ENCODE measurements at places on chromosomes 7 and 10.
A peak's percentile ranks its signal among the peaks of the same experiment; 100 is the strongest.

DNA sequence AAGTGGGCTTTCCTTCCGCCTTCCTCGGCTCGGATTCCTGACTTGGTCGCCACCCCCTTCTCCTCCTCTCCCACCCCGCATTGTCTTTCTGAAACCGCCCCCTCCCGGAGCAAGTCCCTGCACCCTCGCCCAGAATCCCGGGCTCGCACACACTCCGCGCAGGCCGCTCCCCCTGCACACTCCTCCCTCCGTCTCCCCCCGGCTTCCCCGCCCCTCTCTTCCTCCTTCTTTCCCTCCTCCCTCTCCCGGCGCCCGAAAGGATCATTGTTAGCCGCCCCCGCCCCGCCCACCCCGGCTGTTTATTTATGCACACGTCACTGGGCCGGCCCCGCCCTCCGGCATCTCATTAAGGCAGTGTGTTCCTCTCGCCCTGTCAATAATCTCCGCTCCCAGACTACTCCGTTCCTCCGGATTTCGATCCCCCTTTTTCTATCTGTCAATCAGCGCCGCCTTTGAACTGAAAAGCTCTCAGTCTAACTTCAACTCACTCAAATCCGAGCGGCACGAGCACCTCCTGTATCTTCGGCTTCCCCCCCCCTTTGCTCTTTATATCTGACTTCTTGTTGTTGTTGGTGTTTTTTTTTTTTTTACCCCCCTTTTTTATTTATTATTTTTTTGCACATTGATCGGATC, at the start of gene TCF7L2:
TCF7L2 (plus strand) TSS at position 373 of the 633 bp plus-strand sequence. CDS start 510 bp downstream, outside the sequence.
- DNase-seq: peak; percentile 24

DNA sequence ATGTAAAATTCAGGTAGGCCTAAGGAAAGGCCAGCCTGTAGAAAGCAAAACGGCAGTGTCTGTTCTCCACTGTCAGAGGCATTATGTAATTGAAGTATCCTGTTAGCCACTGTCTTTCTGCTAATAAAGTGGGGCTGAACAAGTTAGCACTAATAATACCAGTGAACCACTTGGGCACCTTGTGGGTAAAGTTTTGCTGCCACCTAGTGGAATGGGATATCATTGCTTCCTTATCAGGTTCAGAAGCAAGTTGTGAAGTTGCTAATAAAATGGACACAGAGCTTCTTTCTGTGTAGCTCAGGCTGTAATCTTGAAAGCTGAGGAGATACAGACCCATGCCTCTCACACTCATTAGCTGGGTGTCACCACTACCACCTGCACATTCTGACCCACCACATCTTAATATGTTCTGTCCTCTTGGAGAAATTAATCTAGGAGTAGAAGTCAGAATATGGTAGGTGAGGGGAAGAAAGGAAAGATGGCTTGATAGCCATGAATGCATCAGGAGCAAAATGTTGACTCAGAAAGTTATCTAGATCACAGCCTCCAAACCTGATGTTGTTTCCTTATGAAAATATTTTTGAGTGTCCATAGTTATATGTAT, 175.1 kb downstream of the SEPTIN7 start:
- DNase-seq: no peak

DNA sequence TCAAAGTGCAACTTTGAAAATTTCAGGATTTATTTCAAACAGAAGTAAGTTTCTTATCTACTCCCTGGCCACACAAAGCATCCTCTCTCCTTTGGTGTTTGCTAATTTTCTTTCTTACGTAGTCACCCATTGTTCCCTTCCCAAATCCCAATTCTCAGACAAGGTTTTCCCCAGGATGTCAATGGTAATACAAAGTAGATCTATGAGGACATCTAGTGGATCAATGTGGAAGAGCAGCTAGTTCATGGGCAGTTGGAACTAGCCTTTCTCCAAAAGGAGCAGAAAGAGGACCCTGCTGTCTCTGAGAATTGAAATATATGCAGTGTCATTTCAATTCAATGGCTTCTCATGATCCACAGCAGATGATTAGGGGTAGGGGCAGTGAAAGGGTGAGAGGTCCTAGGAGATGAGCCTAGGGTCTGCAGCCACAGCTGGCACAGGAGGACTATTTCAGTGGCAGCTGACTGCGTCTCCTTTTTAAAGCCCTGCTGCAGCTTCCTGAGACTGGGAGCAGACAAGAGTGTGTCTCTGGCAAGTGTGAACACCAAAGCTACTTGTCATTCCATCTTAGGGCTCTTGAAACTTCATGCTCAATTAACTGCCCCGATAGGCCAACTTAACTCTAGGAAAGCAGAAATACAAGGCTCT, 632.6 kb downstream of the KCNMA1 start:
- DNase-seq: no peak

DNA sequence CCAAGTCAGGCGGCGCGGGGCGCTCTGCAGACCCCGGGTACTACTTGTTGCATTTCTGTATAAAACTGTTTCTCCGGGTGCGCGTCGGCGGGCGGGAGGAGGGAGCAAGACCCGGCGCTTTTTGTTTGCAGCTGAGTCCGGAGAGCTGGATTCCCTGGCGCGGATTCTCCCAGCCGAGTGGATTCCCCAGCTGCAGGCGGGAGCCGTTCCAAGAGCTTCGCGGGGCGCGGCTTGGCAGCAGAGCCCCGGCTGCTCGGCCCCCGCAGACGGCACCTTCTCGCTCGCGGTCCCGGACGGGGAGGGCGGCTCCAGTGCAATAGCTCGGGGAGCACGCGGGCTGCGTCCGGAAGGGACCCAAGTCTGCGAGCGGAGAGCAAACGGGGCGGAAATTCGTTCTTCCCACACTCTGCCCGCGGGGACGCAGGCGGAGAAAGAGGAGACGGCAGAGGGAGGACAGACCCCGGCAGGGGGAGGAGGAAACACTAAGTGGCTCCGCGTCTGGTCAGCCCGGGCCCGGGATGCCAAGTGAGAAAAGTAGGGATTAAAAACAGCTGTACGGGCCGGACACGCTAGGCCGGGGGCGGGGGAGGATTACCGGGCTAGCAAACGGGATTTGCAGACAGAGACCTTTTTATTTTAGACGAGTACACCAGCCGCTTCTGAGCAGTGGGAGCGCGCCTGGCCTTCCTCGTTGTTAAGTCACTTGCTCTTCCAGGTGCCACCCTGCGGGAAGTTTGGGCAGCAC, at the start of gene TRIL:
TRIL (minus strand) TSS at position 96 of the 745 bp plus-strand sequence. CDS start 284 bp downstream, outside the sequence.
- no peak for DNase-seq

DNA sequence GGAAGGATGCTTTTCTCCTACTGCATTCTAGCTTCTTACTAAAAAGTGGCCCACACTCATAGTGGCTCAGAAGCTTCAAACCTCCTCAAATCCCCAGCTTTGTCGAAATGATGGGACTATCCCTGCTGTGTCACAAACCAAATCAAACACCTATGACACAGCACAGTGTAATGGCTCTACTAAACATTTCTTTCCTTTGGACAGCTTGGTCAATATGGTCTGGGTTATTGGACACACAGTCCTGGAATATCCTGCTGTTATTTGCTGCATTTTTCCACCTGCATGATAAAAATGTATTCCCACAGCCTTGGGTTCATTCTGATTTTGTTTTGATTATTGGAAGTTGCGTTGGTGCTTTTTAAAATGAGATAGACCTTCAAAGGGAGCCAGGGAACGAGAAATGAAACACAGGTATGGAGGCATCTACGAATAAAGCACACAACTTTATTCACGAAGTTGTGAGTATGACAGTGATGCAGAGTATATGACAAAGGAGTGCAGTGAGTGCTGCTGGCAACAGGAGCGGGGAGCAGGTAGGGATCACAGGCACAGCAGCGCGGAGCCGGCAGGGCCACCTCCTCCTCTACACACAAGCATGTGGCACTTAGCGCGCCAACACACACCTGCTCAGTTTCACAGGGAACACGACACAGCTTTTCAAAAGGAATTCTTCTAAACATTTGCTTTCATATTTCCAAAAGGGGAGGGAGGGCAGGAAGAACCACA, 26.5 kb upstream of the AFAP1L2 start:
- no peak for DNase-seq

GRCh38 chr7:117085275-117085674, 132.0 kb downstream of the ST7 start:
- no peak for DNase-seq

DNA sequence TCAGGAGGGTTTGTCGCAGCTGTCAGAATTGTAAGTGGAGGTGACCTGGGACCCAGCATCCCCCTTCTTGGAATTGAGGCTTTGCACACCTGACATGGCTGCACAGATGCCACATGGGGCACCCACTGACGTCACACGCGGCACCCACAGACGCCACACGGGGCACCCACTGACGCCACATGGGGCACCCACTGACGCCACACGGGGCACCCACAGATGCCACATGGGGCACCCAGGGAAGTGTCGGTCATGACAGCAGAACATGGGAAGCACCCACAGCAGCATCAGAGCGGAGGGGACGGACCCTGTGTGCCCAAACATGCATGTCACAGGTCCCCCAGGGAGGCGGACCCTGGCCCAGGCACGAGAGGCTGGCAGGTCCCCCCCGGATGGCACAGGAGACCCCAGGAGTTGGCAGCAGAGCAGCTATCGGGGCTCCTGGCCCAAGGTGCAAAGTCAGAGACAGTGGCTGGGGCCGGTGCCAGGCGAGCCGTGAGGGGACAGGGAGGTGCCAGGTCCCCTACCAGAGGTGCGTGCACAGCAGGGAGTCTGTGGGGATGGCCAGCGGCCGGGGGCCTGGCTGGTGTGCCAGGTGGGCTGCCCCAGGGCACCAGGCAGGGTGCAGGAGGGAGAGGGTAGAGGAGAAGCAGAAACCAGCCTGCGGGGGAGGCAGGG, 21.1 kb downstream of the KNDC1 start:
- DNase-seq: no peak

- no peak for DNase-seq
These were observed 121.6 kb downstream of the KCND2 start for GRCh38 chr7:120394595-120394994.

DNA sequence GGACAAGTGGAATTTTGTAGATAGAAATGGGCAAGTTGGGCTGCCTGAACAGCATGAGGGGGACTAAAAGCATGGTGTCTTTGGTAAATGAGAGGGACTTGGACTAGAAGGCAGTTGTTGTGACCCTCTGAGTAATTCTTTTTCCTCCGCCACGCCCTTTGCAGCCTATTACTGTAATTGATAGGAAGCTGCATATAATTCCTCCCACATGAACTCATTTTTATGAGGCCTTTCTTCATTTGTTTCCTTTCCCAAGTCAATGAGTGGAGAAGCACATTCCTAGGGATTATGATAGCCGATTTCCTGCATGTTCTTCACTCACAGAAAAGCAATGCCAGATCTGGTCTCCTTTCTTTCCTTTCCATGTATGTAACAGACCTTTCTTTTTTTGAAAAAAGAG, 27.7 kb downstream of the ZSCAN25 start:
- no peak for DNase-seq

DNA sequence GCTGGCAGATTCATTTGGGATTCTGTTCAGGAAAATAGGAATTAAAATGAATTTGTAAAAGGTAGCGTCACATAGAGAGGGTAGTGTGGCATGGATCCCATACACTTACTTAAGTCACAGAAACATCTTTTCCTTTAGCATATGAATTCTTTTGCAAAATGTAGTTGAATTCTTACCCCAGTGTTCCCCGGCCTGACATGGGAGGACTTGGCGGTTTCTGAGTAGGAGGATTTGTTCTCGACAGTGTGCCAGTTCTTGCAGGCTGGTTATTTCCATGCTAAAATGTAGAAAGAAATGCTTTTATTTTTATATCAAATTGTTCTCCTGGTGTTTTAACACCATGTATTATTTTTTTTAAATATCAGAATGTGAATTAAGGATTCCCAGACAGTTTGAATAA, 72.6 kb downstream of the PDSS1 start:
- DNase-seq: no peak

DNA sequence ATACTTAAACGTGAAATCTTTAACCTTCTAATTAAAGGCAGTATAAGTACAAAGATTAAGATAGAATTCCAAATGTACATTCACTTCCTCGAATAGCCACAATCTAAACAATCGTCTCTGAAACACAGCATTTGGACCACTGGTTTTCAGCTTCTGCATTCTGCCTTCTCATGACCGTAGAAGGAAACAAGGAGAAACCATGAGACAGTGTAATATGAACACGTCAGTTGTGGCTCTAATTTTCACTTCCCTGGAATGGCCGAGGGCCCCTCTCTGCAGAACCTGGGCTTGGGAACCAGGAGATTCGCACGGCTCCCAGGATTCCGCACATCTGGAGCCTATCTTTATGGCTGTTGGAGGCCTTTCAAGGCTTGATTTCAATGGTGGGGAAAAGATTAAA, 189.3 kb downstream of the KLF6 start:
- DNase-seq: no peak

- DNase-seq: no peak
These were observed 91.7 kb upstream of the IFRD1 start for GRCh38 chr7:112358513-112358912.

- no peak for DNase-seq
These were observed 1.3 kb downstream of the VSIR start for GRCh38 chr10:71771821-71772617.

DNA sequence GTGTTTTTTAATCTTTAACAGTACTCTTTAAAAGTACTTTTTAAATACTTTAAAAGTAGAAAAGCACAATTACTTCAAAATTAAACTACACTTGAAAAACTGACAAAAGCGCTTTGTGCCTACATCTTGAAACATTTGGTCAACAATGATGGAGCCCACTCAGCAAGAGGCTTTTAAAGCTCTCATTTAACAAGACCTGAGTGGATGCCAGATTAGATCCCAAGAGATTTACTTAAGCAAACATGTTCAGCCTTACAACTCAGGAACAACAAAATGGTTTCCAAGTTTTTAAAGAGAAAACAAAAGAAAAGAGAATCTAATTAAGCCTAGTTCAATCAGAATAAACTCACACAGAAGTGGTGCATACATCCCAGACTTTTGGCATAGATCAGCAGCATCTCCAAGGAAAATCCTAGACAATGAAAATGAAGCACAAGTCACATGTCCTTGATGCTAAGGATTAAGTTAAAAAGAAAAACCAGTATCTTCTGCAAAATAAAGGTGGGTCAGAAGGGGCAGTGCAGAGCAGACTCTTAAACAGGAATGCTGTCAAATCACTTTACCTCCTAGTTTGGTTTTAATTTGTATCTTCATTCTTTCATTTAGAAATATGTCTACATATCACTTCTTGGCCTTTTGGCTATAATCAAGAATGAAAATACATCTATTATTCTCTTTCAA, 26.2 kb downstream of the HIBADH start:
- no peak for DNase-seq

DNA sequence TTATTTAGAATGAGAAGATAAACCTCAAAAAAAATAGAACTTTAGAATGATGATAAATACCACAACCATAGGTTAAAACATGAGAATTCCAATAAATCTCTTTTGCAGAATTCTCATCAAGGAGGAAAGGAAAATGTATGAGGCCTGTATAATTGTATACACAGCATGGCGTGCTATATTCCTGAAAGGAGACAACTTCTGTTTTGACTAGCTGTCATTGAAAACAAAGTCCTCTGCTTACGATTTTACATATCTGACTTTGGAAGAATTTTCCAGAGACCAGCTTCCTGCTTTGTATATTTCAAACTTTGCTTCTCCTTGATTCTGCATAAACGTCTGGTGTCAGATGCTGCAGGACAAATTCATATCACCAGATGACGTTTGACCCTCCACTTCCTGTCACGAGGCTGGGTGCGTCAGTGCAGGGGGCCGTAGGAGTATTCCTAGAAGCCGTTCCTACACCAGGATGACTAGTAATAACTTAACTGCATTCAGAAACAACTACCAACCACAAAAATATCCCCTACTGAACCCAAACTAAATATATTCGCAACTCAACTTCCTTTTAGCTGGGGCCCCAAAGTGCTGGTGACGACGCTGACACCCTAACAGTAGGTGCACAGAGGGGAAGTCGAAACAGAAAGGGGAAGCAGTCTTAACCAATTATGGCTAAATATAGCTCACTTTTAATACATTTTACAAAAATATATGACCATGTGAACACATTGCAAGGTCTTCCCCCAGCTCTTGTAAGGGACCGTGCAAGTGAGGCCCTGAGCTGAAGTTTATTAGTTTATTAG, 178.6 kb upstream of the INHBA start:
- peak; percentile 45 for DNase-seq

- no peak for DNase-seq
These were observed 9.6 kb downstream of the DGKB start for GRCh38 chr7:14892961-14893360.
